Dermis blood vessel endothelial cell (primary cell): ENCODE measurements at places on chromosomes 3 and 15. TPM values are rescaled to one million over a fixed set of nuclear protein-coding genes. Genes with fewer than 3 reads are reported as not detected.
A peak's percentile ranks its signal among the peaks of the same experiment; 100 is the strongest.

- no peak for DNase-seq
Measured at GRCh38 chr3:81699536-81700320, 61.7 kb downstream of the GBE1 start.

DNA sequence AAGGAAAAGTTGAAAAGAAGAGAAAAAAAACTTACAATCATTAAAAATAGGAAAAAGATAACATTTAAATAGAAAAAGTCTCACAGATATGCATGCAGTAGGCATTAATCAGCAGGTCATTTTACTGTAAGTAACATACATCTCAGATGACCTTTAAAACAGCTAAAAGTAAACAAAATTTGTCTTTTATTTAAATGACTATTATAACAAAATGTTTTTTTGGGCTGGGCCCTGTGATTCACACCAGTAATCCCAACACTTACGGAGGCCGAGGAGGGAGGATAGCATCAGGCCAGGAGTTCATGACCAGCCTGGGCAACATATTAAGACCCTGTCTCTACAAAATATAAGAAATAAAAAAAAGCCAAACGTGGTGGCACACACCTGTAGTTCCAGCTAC lies 14.7 kb downstream of the IQGAP1 start:
- no peak for DNase-seq

Gene TFRC
- 96.3 and 175 TPM in 2 replicates for total RNA-seq

- DNase-seq: peak; percentile 65
Measured at GRCh38 chr3:12430086-12430485, 54.2 kb upstream of the TSEN2 start.

DNA sequence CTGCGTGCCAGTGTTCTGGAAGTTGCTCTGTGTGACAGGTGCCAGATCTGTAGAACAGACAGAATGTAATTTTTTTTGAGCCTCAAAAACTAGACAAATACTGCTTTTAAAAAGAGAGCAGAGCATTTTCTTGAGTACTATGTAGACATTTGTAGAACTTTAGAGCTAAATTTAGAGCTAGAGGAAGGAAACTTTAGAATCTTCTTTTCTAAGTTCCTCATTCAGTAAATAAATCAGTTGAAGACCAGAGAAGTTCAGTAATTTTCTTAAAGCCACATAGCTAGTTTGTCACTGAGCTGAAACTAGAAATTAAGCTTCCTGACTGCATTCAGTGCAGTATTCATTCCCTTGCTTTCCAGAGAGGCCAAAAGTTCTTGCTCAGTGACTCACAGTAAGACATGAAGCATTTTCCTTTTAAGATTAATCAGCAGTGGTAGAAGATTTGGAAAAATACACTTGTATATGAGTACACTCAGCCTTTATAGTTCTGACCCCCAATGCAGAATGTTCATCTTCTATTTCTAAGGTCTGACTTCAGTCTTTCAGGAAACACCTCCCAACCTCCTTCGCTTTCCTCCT lies 83.6 kb upstream of the TSEN2 start:
- DNase-seq: peak; percentile 67

DNA sequence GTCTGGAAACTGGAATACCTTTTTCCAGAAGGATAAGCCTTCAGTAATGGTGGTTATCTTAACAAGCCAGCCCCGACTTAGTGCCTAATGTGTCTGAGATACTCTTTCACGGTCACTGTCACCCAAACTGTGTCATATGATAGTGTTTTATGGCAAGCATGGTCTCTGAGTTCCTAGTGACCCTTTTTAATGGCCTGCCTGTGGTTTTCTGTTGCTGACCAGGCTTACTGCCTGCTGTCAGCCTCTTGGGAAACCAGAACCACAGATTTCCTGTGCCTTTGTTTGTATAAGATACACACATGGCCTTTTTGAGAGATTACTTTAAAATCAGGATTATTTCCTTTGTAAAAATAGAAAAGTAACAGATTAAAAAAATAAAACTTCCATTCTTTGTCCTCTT lies 22.4 kb downstream of the HPS3 start:
- peak; percentile 47 for DNase-seq
